ENCODE measurements at places on chromosomes 6 and 20.

GRCh38 chr6:28953039-28953584, 29.3 kb upstream of the TRIM27 start:
- no peak for DNase-seq

GRCh38 chr6:46816626-46817025, 23.4 kb downstream of the MEP1A start:
- no peak for DNase-seq

GRCh38 chr20:61593516-61593915, 341.5 kb downstream of the CDH4 start:
- DNase-seq: no peak

DNA sequence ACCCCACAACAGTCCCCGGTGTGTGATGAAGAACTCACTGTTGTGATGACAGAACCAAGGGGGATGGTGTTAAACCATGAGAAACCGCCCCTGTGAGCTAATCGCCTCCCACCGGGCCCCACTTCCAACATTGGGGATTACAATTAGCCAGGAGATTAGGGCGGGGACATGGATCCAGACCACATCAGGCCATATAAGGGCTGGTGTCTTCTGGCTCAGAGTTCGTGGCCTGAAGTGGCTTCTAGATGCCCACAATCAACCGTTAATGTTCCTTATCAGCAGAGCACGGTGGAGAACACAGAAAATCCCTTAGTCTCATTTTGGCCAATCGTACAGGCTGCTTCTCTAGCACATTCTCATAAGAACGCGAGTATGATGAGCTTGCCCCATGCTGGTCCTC, 10.9 kb upstream of the MAS1 start:
- no peak for DNase-seq

- DNase-seq: no peak
Observed at GRCh38 chr6:135983093-135983492, 131.6 kb downstream of the PDE7B start.

DNA sequence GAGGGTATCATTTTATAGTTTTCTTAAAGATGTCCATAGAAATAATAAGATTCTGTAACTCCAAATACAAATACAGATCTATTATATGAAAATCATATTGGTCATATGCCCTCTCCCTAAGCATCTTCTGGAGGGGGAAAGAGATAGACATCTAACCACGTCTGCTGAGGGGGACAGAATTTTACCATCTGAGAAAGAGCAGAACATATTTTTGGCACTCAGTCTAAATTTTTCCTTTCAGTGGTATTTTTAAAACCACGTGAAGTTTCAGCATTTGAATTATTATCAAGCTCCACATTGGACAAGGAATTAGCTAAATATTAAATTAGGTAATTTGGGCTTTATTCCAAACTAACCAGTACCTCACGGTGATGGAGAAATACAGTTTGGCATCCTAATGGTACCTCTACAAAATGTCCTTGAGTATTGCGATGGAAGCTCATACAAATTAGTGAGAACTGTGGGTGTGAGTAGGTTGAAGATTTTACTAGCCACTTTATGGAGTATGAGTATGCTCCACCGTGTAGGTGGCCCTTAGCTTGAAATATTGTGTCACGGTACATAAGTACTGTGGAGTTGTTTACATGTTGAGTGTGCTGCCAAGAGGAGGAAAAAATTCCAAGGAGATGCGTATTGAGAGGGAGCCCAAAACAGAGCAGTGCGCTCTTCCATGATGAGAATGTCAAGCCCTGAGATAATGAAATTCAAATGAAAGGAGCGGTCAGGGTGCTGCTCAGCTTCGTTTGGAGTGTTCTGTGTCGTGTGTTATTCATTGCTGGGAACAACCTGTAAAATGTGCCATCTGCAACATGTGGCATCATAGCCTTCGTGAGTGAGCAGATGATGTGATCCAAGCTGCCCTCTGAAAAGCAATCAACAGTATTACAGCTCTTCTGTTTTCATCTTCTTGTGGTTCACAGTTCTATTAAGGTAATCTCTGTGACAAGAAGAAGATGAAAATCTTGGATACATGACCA, 48.4 kb upstream of the PHACTR2 start:
- DNase-seq: no peak

GRCh38 chr6:7189101-7189758, 81.5 kb downstream of the RREB1 start:
- no peak for DNase-seq
